ENCODE measurements at places on chromosomes 2 and 18.

DNA sequence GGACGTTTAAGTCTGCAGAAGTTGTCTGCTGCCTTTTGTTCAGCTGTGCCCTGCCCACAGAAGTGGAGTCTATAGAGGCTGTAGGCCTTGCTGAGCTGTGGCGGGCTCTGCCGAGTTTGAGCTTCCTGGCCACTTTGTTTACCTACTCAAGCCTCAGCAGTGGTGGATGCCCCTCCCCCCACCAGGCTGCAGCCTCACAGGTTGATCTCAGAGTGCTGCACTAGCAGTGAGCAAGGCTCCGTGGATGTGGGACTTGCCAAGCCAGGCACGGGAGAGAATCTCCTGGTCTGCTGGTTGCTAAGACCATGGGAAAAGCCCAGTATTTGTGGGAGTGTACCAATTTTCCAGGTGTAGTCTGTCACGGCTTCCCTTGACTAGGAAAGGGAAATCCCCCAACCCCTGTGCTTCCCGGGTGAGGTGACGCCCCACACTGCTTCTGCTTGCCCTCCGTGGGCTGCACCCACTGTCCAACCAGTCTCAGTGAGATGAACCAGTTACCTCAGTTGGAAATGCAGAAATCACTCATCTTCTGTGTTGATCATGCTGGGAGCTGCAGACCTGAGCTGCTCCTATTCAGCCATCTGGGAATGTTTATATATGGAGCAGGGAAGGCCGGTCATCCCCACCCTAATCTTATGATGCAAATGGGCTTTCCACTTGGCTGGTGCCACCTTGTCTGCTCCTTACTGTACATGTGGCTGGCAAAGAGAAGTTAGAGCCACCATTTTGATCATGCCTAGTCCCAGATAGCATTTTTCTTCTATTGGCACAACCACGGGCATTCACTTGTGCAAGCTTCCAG, 156.9 kb upstream of the ITGA6 start:
- DNase-seq, result peak; percentile 23

DNA sequence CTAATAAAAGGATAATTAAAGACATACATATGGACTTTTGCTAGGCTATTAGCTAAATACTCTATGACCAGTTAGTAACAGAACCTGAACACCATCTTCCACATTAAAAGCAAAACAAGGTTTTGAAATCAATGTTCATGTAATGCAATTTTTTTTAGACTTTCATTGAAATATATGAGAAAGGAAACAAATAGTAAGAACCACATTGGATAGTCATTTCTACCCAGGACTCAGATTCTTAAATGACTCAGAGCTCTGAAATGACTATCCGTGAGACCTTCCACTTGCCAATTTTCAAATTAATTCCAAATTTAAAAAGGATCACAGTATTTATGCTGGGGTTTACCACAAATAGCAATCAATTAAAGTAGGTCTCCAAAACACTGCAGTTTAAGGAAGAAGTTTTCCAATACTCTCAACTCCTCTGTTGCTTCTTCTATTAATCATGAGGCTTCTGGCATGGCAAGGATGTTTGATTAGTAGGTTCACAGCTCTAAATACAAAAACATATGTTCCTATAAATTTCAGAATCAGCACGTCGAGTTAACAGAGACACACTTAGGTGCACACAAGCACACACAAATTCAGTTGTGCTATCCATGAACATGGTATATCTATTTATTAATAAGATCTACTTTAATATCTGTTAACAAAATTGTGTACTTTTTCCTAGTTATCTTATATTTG, 841.0 kb downstream of the RNF144A start:
- no peak for DNase-seq

DNA sequence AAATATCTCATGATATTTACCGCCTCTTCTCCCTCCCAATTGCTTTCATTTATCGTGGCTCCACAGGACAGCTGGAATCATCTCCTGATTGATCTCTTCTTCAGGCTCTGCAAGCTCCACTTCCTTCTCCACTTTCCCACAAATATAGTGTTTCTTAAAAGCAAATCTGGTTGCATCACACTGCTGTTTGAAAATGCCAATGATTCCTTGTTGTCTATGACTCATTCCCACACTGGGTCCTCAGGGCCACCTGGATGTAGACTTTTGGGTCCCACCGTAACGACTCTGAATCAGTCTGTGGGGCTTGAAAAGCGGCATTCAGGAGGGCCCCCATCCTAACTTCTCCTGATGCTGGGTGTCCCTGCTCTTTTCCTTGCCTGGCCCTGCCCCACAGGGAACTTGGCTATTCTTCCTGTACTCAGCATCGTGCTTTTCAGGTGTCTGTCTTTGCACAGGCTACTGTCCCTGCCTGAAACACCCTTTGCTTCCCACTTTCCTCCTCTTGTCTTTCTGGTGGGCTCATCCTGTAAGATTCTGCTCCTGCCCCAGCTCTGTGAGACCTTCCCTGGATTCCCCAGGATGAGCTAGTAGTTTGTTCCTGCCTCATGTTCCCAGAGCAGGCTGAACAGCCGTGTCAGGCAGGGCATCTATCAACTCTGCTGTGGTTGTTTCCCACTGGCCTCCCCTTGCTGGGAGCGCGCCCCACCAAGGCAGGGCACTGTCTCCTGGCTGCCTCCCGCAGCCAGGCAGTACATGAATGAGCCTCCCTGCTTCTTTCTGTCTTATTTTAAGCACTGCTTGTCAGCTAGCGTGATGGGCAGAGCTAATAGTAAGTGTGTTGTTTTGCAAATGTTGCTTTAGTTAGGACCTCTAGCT, 111.9 kb downstream of the KCTD1 start:
- DNase-seq, result no peak

DNA sequence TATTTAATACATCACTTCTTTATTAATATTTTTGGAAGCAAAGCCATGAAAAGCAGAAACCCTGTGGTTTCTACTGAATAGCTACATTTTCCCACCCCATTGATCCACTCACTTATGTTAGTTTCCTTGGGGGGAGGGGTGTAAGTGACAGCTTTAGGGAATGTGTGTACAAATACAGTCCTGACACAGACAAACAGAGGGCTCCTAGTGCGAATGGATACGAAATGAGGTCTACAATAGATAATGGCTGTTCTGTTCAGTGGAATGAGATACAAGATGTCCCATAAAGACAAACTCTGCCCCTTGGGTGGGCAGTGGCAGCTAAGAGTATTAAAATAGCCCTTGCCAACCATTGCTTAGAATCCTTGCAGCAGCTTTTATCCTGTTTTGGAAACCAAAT, 312.9 kb downstream of the NCKAP5 start:
- DNase-seq, result no peak

- no peak for DNase-seq
Observed at GRCh38 chr2:151669585-151670081, 64.6 kb downstream of the NEB start.

GRCh38 chr2:9789371-9789770, 53.9 kb upstream of the TAF1B start:
- DNase-seq, result no peak

- no peak for DNase-seq
Observed at GRCh38 chr2:144475569-144476275, 44.2 kb downstream of the ZEB2 start.

- no peak for DNase-seq
Observed at GRCh38 chr2:201949181-201949926, 84.3 kb upstream of the FZD7 start.

DNA sequence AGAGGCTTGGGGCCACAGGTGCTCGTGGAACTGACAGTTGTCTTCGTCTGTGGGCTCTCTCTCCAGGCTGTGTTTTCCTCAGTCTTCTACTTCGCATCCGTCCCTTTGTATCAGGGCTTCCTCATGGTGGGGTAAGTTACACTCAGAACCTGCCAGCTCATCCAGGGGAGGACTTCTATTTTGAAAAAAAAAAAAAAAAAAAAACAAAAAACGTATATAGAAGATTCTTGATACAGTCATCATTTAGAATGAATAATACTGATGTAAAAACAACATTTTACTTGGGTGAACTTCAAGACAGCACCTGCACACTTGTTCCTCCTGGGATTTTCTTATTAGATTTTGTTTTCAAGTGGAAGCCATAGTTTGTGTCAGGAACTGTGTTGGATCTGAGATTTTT, 47.7 kb upstream of the NFATC1 start:
- DNase-seq, result no peak

- no peak for DNase-seq
Observed at GRCh38 chr2:64599469-64599868, 54.2 kb downstream of the SERTAD2 start.

GRCh38 chr2:109629867-109630266, 15.7 kb downstream of the SOWAHC start:
- DNase-seq, result no peak

- DNase-seq, result no peak
Observed at GRCh38 chr18:69455125-69455524, 54.4 kb downstream of the DOK6 start.

GRCh38 chr2:239944694-239945551, 80.2 kb downstream of the NDUFA10 start:
- peak; percentile 29 for DNase-seq

DNA sequence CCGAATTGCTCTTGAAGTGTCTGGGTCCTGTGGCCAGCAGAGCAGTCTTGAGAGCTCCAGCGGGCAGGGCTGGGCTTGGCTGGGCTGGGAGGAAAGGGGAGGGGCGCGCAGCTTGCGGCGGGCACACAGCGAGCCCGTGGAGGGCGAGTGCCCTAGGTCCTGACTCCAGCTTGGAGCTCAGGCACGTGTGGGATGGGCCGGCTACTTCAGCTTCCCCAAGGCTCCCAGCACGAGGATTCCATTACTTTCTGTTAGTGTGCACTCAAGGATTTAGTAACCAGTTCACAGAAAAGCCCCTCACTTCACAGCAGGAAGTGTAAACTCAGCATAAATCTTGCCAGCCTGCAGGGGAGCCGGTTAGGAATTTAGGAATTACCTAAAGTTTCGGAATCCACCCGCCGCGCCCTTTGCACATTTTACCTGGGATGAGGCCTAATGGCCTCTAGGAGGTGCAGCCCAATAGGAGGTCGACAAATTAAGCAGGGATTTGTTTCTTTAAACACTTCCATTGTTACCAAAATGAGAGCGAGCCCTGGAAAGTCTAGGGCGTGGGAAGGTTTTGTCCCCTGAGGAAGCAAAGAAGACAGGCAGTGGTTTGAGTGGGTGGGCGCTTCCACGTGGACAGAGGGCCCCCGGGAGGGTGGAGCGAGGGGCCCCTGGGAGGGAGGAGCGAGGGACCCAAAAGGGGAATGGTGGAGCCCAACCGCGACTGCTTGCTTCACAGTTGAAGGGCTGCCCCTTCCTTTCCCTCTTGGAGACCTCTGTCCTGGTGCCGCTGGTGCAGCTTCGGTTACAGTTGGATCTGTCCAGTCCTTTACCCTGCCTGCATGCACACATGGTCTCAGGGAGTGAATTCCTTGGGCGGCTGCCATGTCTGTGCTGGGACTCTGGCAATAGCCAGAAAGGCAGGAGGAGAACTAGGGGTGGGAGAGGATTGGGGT, 93.3 kb downstream of the CTAGE1 start:
- no peak for DNase-seq

DNA sequence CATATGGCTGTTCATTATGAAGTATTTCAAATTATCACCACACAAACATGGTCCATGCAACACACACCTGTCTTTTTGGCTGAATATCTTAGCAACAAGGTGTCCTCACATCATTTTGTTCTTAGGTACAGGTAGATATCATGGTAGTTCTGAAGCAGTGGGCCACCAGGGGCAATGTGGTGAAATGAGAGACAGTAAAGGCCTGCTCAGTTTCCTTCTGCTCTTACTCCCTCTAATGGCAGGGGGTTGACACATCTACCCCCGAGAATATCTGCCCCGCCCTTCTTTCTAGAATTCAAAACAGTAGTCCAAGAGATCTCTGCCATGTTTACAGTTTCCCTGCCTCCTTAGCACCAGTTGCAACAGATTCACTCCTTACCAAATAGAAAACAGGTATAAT, 147.0 kb upstream of the KLHL14 start:
- no peak for DNase-seq

GRCh38 chr2:68745006-68745405, 10.4 kb downstream of the ARHGAP25 start:
- no peak for DNase-seq

- DNase-seq, result no peak
Observed at GRCh38 chr18:55185391-55185790, 226.1 kb upstream of the CCDC68 start.

- DNase-seq, result no peak
Observed at GRCh38 chr2:120531863-120532600, 186.1 kb downstream of the INHBB start.

GRCh38 chr2:120498576-120499394, 152.8 kb downstream of the INHBB start:
- no peak for DNase-seq

- no peak for DNase-seq
Observed at GRCh38 chr18:12883372-12883683, 709 bp downstream of the PTPN2 start.

DNA sequence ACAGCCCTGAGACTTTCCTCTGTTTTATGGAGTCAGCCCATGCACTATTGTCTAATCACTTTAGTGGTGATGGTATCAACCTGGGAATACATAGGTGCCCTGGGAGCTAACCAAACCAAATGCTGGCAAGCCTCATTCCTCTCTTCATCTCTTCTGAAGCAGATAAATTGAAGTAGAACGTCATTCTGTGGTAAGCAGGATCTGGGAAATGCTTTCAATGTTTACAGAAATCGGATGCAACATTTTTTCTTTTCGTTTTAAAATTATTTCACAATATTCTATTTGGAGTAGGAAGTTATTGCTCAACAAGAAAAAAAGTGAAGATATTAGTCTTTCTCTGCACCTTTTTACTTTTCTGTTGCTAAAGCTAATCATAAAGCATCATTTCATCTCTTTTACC, 114.2 kb downstream of the RBMS1 start:
- no peak for DNase-seq

GRCh38 chr2:95730813-95731212, 139.0 kb downstream of the TRIM43 start:
- no peak for DNase-seq

GRCh38 chr2:218024871-218025270, 22.1 kb upstream of the TNS1 start:
- no peak for DNase-seq

DNA sequence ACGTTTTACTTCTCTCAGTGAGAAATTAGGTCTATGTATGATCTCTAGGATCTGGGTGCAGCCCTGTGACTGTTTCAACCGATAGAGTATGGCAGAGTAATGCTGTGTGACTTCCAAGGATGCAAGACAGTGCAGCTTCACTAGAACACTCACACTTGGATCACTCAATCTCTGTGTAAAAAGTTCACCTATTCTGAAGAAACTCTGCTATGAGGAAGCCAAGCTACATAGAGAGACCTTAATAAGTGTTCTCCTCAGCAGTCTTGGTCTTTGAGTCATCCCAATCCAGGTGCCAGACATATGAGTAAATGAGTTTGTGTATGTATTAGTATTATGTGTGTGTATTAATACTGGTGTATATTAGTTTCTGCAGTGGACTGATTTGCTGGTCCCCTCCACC, 335.0 kb downstream of the NR4A2 start:
- no peak for DNase-seq

GRCh38 chr18:49778826-49779465, 34.4 kb downstream of the ACAA2 start:
- DNase-seq, result no peak

- no peak for DNase-seq
Observed at GRCh38 chr2:144466637-144467036, 53.3 kb downstream of the ZEB2 start.

DNA sequence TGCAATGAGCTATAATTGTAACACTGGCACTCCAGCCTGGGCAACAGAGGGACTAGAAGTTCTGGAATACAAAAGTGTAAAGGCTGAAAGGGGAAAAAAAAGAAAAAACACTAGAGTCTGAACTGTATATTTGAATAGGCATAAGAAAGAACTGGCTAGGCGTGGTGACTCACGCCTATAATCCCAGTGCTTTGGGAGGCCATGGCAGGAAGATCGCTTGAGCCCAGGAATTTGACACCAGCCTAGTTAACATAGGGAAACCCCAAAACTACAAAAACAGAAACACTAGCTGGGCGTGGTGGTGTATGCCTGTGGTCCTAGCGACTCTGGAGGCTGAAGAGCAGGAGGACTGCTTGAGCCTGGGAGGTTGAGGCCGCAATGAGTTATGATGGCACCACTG, 70.6 kb downstream of the SAP130 start:
- DNase-seq, result no peak
